ENCODE measurements at places on chromosomes 3 and 15. TPM values are rescaled to one million over a fixed set of nuclear protein-coding genes. Genes with fewer than 3 reads are reported as not detected.
A peak's percentile ranks its signal among the peaks of the same experiment; 100 is the strongest.

CD96 gene
- total RNA-seq, result 0.08 TPM

CD200 gene
- 0.13 TPM for total RNA-seq

RGMA gene
- total RNA-seq, result 0.10 TPM

VILL gene
- 7.9 TPM for total RNA-seq

ECE2 gene
- total RNA-seq, result not detected

MRAS gene
- total RNA-seq, result 482 TPM

DHFR2 gene
- total RNA-seq, result 3.9 TPM

BFSP2 gene
- not detected for total RNA-seq

ZNF660 gene
- 1.8 TPM for total RNA-seq

THRB gene
- 4.7 TPM for total RNA-seq

DNA sequence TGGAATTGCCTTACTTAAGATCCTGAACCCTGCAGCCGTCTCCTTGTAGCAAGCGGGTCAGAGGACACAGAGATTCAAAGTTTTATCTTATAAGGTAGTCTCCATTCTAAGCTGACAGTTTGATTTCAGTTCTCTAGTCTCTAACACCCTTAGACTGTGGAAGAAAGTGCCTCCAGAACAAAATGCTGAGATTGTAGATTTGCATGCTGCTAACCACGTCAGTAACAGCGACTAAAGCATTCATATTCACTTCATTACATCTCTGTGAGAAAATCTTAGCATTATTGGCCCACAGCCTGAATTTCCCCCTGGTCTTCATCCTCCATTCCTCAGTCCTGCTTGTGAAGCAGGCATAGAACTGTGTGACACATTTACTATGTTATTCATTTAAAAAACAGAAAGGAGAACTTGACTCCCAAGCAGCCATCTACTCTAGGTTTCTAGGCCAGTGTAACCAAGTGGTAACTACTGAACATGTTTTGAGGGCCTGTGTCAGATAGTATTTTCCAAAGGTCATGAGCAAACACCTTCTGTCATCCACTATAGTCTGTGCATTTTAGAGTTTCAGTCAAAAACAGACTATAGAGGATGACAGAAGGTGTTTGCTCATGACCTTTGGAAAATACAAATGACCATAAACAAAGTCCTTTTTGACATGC lies 27.4 kb downstream of the ARIH2 start:
- no peak for DNase-seq

DNA sequence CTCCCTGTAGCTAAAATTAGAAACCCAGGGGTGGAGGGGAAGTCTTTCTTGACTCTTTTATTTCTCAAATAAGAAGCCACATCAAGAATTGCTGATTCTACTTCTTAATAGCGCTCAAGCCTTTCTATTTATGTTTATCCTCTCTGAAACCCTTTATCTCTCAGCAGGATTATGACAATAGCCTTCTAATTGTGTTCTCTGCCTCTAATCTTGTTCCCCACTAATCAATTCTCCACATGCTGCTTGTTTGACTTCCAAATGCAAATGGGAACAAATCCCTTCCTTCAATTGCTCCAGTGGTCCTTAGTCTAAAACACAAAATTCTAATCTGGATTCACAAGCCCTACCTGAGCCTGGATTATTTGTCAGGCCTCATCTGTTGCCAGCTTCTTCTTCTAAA lies 43.7 kb upstream of the CFAP20DC start:
- no peak for DNase-seq

- no peak for DNase-seq
Observed at GRCh38 chr15:63349156-63349555, 32.5 kb downstream of the CA12 start.

DNA sequence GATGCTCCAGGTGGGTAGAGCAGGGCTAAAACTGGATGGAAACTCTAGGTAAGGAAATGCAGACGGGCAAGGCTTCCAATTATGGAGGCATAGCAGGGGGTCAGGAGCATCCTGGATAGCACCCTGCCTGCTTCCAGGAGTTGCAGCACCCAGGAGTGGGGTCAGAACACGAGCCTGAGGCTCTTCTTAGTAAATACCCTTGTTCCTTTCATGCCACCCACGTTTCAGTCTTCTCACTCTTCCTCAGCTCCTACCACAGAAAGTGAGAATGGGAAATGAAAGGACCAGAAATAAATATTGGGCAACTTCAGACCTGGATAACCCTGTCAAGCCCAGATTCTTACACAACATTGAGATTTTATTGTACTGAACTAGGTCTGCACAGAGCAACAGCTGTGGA lies 16.4 kb downstream of the CCR1 start:
- no peak for DNase-seq

DNA sequence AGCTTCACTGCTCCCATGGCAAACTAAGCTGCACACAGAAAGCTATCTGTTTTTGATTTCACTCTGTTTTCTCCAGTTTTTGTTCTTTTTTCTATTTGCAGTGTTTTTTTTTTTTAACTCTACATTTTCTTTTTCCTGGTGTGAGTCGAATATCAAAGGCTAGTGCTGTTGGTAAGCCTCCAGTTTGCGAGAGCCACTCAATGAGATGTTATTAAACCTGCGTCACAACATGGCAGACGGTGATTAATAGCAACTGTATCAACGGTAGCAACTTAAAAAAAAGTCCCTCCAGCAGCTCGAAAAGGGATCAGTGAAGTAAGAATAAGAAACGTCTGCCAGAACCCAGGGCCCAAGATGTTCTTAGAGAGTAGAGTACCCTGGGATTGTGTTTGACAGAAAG lies 84.1 kb downstream of the MEIS2 start:
- no peak for DNase-seq

- peak; percentile 23 for DNase-seq
Observed at GRCh38 chr15:52804526-52805081, 14.5 kb upstream of the ONECUT1 start.

GRCh38 chr3:72582211-72582878 lies 265.9 kb downstream of the SHQ1 start:
- DNase-seq, result no peak

GRCh38 chr3:13159890-13160289 lies 86.7 kb upstream of the IQSEC1 start:
- DNase-seq, result no peak

DNA sequence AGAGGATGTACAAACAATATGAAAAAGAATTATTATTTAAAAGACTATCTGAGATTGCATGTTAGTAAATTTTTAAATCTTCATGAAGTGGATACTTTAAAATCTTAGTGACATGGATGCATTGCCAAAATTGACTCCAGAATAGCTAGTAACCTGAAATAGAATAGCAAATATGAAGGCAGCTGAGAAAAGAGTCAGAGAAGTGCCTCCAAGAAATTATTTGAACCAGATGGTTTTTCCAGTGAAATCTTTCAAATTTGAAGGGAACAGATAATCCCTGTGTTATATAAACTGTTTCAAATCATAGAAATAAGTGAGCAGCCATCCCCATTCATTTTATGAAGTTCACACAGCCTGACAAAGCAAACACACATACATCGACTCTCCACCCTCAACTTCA lies 29.6 kb downstream of the FSIP1 start:
- DNase-seq, result no peak

DNA sequence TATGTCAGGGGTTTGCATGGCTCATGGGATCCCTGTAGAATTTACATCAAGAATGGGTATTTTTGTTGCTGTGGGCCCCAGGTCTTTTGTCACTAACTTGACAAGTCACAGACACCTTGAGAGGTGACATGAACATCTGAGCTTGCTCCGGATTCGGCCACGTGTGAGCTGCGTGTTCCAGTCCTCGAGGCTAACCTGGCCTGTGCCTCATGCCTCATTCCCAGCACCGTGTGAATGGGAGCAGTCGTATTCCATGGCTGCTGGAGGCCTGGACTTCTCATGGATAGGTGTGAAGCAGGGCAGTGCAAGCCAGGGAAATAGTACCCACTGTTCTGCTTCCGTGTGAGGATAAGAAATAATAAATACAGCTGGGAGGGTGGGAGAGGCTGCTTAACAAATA lies 423.5 kb downstream of the OCA2 start:
- DNase-seq, result no peak

DNA sequence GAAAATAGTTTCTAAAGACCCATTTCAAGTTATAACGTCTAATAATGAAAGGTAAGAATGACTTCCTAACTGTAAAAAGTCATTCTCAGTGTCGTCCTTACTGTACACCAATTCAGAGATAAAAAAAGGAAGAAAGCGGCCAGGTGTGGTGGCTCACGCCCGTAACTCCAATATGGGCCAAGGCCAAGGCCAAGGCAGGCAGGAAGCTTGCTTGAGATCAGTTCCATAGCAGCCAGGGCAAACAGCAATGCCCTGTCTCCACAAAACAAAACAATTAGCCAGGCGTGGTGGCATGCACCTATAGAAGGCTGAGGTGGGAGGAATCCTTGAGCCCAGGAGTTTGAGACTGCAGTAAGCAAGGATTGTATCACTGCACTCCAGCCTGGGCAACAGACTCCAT lies 31.9 kb downstream of the UBXN7 start:
- DNase-seq, result no peak

DNA sequence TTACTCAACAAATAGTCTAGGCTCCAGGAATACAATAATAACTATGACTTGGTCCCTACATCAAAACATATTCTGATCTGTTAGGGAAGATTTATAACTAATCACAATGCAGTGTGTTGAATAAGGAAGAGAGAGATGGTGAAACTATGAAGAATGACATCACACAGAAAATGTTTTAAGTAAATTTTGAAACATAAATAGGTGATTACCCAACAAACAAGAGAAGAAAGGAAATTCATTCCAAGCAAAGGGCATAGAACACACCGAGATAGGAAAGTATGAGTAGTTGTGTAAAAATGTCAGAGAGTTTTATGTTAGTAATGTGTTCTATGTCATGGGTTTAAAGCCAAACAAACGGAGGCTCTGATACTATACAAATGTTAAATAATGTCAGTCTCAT lies 13.4 kb downstream of the SEC62 start:
- DNase-seq, result peak; percentile 2

GRCh38 chr3:173892547-173892946 lies 495.0 kb downstream of the NLGN1 start:
- DNase-seq, result no peak

- peak; percentile 16 for DNase-seq
Observed at GRCh38 chr3:23390446-23390845, 187.3 kb downstream of the UBE2E2 start.

DNA sequence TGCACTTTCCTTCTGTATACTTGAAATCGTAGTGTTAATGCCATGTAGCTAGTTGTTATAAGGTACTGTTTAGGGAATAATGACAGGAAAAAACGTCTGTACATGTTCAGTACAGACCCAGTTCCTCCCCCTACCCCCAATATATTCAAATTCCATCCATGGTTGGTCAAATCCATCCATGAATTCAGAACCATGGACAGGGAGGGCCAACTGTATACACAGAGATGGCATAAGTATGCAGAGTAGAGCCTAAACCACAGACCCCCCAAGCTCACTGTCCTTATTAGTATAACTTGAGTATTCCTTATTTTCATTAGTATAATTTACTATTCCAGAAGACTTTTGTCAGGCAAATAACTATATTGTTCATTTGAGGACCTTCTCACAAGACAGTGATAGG lies 51.2 kb upstream of the ADAMTS17 start:
- no peak for DNase-seq

GRCh38 chr15:72342385-72342784 lies 22.4 kb upstream of the CELF6 start:
- no peak for DNase-seq

GRCh38 chr3:40452562-40452875 lies 4.6 kb upstream of the RPL14 start:
- DNase-seq, result no peak

DNA sequence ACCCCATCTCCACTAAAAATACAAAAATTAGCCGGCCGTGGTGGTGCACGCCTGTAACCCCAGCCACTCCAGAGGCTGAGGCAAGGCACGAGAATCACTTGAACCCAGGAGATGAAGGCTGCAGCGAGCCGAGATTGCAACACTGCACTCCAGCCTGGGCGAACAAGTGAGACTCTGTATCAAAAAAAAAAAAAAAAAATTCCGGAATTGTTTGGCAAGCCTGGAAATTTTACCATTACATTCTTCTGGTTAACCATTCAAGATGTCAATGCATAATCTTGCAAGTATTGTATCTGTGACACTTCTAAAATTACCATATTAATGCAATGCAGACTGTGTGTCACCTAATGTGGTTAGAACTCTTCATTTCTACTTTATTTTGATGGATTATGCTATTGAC lies 67.0 kb downstream of the CSNK1G1 start:
- peak; percentile 6 for DNase-seq

DNA sequence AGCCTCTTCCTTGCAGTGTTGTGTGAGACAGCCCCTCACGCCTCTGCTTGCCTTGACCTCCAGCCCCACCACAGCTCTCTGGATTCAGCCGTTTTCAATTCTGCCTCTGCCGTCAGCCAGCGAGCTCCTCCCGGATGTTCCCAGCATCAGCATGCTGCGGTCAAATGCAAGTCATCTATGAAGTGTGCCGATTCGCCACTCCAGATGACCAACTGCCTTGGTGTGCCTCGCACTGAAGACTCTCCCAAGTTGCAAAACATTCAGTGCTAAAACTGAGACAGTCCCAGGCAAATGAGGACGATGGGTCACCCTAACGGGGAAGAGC lies 30.6 kb upstream of the RASA2 start:
- no peak for DNase-seq

All from myocyte (in vitro differentiated cells).